Stimulated activated CD8-positive, alpha-beta memory T cell treated with anti-CD3 and anti-CD28 coated beads, Interleukin-15, amount 100 ng/mL, for 4 hours (primary cell): ENCODE measurements at places on chromosomes 3 and 15.

- DNase-seq: no peak
Observed at GRCh38 chr3:37903734-37904133, 42.1 kb downstream of the CTDSPL start.

DNA sequence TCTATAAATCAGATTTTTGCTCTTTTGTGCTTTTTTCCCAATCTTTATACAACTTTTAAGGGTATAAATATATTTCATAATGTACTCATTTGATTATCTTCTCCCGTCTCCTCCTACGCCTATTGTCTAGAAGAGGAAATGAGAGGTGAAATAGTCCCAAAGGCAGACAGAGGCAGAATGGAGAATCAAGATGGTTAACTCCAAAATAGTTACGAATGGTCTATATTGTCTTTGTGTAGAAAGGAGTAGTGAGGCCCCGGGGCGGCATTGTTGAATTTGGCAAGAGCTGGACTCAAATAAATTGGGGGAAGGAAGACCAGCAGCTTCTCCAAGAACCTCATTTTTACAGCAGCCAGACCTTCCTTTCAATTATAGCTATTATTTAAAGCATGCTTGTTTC is 23.9 kb downstream of the ITPR1 start:
- no peak for DNase-seq

DNA sequence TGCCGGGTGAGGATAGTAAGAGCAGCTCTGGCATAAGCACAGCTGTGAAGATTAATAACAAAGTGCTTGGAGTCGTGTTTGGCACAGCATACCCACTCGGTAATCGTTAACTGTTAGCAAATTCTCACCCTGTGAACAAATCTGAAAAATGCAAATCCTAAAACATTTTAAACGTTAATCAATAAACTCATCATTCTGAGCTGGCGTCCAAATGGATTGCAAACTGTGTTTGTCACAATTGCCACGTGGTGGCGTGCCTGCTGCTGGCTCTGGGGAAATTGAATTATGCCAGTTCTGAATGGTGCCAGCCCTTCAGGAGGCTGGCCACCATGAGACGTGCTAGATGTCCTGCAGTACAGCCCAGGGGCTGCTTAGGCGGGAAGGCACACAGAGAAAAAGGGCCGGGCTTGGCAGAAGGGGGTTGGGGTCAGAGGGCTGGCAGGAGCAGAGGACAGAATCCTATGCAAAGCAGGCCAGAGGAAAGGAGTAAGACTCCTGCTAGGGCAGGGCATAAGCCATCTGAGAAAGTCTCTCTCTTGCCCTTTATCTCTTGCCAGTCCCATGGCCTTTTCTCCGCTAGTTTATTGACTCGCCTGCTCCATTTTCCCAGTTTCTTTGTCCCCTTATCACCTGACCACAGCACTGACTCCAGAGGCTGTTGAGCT is 22.1 kb upstream of the POLG start:
- no peak for DNase-seq

GRCh38 chr3:1532935-1533606 is 440.2 kb downstream of the CNTN6 start:
- no peak for DNase-seq

DNA sequence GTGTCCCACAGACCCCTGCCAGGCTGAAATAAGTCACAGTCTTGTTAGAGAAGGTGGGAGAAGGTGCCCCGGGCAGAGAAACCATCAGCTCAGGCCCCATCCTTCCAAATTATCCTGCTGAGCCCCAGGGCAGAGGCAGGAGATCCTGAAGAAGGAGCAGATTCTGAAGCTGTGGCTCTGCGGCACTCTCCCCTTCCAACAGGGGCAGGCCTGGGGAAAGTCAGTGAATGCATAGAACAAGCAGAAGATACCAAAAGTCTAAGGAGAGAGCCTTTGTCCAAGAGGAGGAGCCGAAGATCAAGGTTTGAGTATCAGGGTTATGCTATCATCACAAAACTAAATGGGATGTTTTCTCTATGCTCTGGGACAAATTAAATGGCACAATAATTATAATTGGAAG is 249.3 kb downstream of the XXYLT1 start:
- no peak for DNase-seq

DNA sequence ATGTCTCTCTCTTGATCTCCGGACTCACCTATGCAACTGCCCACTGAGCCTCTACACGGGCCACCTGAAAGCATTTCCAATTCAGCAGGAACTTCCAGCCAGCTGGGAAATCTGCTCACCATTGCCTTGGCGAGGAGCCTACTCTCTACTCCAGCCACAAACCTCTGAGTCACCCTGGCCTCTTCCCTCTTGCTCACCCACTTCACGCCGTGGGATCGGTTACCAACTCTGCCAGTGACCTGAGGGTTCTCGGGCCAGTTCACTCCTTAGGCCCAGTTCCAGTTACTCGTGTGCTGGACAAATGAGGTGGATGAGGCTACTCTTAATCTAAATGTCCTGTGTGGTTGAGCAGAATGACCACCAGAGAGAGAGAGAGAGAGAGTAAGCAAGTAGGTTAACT is 70.1 kb downstream of the CEMIP start:
- no peak for DNase-seq

DNA sequence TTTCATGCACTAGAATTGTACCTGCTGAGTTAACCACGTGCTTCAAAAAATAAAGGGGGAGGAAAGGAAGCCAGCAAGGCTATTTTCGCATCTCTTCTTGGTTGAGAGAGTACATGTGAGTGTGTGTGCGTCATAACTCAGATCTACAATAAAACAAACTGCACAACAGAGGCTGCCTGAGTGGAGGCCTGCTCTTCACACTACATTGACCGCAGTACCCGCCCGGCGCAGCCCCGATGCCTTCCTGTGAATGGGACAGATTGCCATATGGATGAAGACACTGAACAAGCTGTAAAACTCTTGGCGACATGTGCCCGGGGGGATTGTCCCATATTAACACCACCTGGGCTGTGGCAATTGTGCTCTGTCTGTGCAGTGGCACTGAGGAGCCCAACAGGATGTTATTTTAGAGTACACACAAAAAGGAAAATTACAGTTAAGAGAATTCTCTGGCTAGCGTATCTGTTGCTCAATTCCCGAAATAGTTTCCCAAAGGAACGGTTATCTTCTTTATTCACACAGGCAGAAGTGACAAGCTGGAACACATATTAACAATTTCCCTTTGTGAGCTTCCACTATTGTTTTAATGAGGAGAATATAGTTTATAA is 551.5 kb downstream of the FOXP1 start:
- no peak for DNase-seq

- DNase-seq: no peak
Observed at GRCh38 chr15:78242128-78242527, 7.8 kb upstream of the ACSBG1 start.

GRCh38 chr3:11282250-11283138 is 10.3 kb downstream of the ATG7 start:
- DNase-seq: no peak

- no peak for DNase-seq
Observed at GRCh38 chr3:55658690-55659562, 171.8 kb upstream of the WNT5A start.
